ENCODE measurements at places on chromosomes 13 and 19.
A peak's percentile ranks its signal among the peaks of the same experiment; 100 is the strongest.

GRCh38 chr13:29956853-29957252, 106.4 kb upstream of the UBL3 start:
- no peak for DNase-seq

DNA sequence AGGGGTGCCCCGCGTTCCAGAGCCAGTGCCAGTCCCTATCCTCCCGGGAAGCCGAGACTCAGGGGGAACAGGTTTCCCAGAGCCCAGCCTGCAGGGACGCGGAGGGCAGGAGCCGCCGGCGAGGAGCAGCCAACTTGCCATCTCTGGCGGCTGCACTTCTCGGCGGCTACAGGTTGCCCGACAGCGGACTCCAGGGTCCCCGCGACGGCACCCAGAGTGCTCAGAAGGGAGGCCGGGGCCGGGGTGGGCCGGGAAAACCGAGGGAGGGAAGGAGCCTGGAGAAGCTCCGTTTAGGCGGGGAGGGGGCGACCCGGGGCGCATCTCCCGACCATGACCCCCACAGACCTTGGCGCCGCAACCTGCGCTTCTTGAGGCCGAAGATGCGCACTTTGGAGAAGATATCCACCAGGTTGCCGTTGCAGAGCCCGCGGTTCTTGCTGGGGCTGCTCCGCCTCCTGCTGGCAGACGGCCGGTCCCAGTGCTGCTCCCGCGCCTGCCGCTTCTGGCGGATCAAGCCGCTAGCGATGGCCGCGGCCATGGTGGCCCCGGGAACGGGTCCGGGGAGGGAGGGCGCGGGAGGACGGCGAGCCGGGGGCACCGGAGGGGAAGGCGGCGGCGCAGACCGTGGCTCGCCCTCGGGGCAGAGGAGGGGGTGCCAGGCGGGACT, 463.8 kb downstream of the ITGBL1 start:
- DNase-seq = no peak

DNA sequence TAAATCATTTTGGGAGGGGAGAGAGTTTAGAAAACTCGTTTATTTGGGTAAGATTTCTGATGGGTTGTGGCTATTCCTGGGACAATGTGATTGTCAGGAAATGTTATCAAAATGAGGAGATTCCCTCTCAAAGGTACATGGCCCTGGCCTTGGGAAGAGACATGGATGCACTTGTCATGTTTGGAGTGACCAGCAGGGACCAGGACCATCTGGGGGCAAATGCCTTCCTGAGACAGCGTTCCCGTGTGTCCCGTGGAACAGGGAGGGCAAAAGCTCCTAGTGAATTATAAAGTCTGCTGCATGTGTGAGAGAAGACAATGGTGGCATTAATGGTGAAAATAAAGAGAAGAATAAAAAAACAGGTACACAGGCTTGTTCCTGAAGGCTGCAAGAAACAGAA, 317.3 kb downstream of the ZNF536 start:
- DNase-seq = no peak

- DNase-seq = no peak
These were observed 23.2 kb upstream of the GTF3A start for GRCh38 chr13:27401210-27401609.

GRCh38 chr13:29707876-29708543, 112.5 kb upstream of the SLC7A1 start:
- peak; percentile 77 for DNase-seq

DNA sequence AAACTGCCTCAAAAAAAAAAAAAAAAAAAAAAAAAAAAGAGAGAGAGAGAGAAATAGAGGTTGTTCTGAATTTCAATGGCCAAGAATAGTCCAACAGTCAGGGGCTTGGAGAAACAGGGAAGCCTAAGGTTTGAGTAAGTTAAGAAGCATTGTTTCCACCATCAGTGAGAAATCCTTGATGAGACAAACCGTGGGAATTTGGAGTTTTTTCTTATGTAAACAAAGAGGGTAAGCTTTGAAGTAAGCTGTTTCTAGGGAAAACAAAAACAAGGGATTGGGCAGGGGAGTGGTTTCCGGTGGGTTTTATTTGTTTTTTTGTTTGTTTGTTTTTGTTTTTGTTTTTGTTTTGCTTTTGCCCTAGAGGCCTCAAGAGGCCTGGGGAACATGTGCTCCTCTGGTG, 11.2 kb upstream of the ERVV-1 start:
- DNase-seq = no peak

GRCh38 chr13:110697842-110698241, 8.1 kb downstream of the CARS2 start:
- DNase-seq = no peak

DNA sequence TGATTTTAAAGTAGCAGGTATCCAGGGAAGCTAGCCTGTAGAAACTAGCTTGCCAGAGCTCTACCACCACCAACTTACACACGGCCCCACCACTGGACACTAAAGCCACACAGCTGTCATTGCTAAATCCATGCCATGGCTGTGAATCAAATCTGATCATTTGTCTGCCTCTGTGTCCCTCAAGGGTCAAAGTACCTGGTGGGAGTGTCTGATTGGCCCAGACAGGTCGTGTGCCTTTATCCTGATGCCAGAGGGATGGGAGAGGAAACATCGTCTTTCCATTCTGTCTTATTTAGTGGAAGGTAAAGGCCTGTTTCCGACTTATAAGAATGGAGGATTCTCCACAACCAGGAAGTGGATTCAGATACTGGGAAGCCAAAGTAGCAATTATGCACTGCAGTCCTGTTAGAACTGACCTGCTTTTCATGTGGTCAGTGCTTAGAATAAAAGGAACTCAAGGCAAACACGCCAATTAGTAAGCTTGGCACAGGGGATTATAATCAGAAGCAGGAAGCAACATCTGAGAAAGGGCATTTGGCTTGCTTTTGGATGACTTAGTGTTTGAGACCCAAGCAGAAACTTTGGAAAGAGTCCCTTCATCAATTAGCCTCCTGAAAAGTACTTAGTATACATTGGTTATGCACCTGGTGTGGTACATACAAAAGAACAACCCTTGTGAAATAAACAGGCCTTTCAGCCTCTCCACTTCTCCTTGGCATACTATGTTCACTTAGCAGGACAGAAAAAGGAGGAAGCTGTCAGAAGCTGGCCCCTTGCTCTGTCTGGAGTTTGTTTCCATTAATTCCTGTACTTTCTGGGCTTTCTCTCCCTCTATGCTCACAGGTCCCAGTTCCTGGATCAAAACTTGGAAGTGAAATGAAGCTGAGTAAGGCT, 192.4 kb downstream of the NUFIP1 start:
- no peak for DNase-seq

GRCh38 chr19:45283443-45284033, 32.5 kb downstream of the MARK4 start:
- no peak for DNase-seq

- no peak for DNase-seq
These were observed 27.6 kb upstream of the N4BP2L1 start for GRCh38 chr13:32455594-32455903.

GRCh38 chr13:69198706-69199105, 908.9 kb upstream of the ATXN8OS start:
- no peak for DNase-seq

GRCh38 chr13:73268306-73268705, 209.5 kb downstream of the KLF5 start:
- no peak for DNase-seq

DNA sequence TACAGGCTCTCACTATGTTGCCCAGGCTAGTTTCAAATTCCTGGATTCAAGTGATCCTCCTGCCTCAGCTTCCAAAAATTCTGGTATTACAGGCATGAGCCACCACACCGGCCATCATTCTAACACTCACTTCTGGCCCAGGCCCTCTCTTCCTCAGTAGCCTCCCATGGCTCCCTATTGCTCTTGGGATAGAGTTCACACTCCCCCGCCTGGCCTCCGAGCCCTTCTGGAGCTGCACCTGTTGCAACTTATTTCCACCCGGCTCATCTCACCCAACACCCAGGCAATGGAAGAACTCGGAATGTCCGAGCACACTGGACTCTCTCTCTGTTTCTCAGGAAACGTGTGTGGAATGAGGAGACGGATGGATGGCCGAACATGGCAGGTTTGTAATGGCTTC, 9.0 kb upstream of the SBK3 start:
- DNase-seq = no peak

DNA sequence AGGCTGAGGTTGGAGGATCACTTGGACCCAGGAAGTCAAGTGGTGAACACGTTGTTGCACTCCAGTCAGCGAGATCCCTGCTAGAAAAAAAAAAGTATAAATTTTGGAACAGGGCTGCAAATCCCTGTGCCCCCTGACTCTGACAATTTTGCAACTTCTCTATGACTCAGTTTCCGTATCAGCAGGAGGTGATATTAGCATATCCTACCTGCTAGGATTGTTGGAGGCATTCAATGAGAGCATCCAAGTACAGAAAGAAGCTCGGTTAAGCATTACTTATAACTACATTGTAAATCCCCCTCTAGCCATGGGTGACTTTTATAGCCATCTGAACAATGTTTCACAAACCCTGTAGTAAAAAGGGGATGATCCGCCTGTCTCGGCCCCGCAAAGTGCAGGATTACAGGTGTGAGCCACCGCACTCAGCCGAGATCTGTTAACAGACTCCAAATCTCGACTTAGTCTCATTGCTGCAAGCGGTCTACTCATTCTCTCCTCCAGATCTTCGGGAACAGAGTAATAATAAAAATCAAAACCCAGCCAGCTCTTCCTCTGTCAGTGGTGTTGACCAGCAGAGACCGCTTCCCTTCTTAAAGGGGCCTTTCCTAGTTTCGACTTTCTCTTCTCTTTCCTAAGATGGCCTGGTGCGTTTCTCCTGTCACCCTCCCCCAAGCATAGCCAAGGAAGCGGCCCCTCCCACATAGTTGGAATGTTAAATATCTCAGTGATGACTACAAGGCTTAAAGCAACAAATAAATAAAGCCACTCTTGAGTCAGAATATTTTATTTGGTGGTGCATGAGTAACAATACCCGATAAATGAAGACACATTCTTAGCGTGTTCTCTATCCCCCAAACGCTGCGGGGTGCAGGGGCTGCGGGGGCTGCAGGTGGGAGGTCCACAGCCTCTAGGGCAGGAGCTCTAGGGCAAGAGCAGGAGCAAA, 10.3 kb upstream of the BICRA start:
- DNase-seq = no peak

- no peak for DNase-seq
These were observed 27.7 kb downstream of the TMEM161A start for GRCh38 chr19:19110410-19111135.

DNA sequence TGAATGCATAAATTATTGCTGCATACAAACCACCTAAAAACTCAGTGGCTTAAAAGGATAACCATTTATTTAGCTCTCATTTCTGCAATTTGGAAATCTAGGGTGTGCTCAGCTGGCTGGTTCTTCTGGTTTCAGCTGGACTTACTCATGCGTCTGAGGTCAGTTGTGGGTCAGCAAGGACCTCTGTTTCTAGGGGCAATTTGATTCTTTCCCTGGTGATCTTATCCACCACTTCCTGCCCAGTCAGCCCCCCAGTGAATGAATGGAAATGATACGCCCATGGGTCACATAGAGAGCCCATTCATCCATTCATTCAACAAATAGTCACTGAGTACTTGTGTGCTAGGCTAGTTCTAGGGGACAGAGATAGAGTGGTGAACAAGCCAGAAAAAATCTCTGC, 9.9 kb downstream of the FXYD5 start:
- no peak for DNase-seq

- DNase-seq = no peak
These were observed 389.5 kb downstream of the UQCRFS1 start for GRCh38 chr19:28823338-28823961.

DNA sequence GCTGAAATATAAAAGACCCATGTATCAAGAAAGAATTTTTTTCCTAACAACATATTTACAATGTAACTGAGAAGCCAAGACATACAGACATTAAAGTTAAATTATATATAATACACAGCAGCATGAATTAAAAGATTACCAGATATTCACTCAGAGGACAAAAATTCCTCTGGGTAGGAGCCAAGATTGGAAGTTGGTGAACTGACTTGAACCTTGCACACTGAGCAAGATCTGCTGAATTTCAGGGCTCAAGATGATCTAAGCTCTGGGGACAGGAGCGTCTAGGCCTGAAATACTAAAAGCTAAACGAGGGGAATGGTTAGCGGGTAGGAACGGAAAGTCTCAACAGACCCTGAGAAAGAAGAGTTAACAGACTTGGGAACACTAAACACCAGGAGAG, 8.5 kb downstream of the FOXO1 start:
- DNase-seq = no peak

GRCh38 chr19:17323964-17324332, 10.7 kb downstream of the ANO8 start:
- DNase-seq = no peak

DNA sequence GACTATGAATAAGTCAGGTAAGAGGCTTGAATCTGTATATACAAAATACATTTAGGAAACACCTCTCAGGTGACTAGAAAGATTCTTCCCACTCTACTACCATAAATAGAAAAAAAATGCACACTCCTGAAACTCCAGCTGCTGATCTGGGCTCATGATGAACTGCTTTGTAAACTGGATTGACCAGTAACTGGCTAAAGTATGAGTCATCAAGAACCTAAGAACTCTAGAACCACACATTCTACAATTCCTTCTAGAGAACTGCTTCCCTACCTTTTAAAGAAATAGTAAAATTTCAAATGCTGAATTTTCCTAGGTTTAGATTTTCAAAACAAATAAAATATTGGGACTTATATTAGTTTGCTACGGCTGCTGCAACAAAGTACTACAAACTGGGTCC, 55.2 kb downstream of the ELF1 start:
- DNase-seq = no peak

GRCh38 chr19:45469945-45470761, 2.4 kb downstream of the FOSB start:
- peak; percentile 81 for DNase-seq

DNA sequence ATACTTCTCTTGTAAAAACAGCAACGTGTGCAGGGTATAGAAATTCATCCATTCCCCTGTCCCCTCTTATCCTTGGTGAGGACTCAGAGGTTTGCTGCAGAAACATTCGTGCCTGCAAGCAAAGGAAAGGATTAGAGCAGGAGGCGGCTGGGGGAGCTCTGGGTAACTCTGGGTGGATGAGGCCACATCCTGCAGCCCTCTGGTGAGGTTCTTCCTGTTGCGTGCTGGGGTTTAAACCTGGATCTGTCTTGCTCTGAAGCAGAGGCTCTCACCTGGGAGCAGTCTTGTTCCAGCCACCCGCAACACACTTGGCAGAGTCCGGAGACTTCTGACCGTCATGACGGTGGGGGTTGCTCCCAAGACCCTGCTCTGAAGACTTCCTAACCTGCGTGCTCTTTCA, 69.2 kb downstream of the ATP11A start:
- no peak for DNase-seq

- DNase-seq = peak; percentile 80
These were observed 600 bp downstream of the UBE2S start for GRCh38 chr19:55406826-55407549.

GRCh38 chr13:19695829-19696228, 62.4 kb downstream of the MPHOSPH8 start:
- DNase-seq = no peak

DNA sequence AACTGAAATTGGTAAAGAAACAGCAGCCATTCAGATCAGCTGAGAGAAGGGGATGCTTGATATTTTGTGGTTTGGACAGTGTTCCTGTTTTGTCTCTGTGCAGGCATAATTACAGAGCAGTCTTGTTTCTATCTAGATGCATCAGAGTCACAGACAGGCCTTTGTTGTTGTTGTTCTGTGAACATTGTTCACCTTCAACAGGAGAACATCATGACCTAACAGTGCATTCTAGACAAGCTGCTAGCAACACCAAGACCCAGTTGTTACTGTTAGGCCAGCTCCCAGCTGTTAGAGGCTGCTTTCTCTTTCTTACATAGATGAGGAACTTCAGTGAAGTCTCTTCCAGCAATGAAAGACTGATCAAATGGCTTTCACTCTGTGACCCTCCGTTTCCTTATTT, 8.5 kb upstream of the LSR start:
- DNase-seq = no peak
